ENCODE measurements at places on chromosomes 1 and 21.

DNA sequence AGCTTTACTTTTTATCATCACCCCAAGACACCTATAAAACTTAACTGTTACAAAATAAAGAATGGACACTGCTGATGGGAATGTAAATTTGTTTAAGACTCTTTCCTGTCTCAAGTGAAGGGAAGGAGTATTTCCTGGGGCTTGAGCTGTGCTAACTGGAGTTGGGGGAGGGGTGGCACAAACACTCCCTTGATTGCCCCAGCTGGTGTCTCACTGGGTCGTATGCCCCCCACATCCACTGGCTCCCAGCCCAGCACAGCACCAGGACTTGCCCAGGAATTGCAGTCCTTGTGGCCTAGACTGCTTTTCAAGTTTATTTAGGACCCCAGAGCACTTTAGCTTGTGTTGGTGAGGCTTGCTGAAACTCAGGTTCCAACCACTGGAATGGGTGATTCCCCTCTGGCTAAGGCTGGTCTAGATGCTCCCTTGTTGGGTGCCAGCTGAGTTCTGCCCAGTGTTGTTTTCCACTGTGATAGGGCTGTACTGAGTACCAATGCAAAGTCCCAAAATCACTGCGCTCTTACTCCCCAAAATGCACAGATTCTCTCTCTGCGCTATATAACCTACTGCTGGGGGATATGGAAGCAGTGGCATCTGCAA, 49.1 kb upstream of the DR1 start:
- no peak for DNase-seq

DNA sequence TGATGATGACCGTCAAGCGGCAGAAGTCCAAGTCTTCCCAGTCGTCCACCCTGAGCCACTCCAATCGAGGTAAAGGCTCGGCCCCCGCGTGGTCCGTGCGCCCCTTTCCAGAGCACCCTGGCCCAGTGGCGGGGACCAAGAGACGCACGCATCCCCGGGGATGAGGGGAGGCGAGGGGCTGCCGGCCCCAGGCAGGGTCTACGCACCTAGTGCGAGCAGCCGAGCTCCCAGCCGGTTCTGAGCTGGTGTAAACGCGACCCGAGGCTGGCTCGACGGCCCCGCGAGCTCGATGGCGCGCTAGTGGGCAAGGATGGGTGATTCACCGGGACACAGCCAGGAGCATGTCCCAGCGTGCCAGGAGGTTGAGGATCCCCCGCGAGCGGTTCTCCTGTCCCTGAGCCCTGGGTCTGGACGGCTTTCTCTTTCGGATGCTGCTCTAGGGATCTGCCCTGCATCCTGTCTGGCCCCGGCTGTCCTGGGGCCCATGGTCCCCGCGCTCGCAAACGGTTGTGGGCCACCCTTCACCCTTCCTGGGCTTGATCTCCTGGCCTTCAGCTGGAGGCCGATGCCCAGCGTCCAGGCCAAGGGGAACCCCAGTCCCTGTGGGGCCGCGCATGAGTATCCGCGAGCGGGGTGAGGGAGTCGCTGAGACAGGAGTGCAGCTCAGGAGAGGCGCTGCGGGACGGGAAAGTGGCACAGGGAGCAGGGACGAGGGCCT, 689 bp downstream of the PKP1 start:
- no peak for DNase-seq

GRCh38 chr1:1622010-1622787, 6.9 kb downstream of the MIB2 start:
- DNase-seq = no peak

- DNase-seq = no peak
These were observed 16.5 kb downstream of the BACH1 start for GRCh38 chr21:29315131-29315749.

GRCh38 chr1:247857985-247858619, 1.1 kb downstream of the TRIM58 start:
- DNase-seq = no peak

GRCh38 chr1:9018333-9018732, 7.9 kb downstream of the SLC2A7 start:
- no peak for DNase-seq
